T-helper 22 cell (primary cell): ENCODE measurements at places on chromosomes 5 and 9.

GRCh38 chr5:178261666-178262600, 29.3 kb upstream of the PHYKPL start:
- no peak for DNase-seq

DNA sequence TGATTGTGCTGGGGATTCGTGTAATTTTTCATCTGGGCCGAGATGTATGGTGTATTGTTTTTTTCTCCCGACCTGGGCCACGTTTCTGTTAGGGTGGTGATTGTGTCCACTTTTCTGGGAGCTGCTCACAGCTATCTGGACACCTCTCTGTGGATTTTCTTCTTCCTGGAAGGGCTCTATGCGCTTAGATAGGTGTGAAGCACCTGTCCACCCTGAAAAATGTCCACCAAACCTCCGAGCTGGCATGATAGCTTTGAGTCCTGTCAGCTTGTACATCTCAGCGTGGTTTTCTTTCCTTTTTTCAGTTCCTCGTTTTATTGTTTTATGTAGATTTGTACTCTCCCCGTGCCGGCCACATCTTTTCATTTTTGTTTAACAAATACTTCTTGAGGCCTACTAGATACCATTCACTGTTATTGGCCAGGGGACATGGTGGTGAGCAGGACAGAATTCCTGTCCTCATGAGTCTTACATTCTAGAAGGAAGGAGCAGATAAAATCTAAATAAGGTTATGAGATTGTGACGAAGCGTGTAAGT, 1.1 kb downstream of the UGCG start:
- DNase-seq, result no peak

- DNase-seq, result no peak
Measured at GRCh38 chr9:77708064-77708815, 60.1 kb upstream of the GNA14 start.

- no peak for DNase-seq
Measured at GRCh38 chr5:171306781-171307591, 2.1 kb upstream of the TLX3 start.

- DNase-seq, result no peak
Measured at GRCh38 chr5:14915291-14915952, 43.8 kb upstream of the ANKH start.

GRCh38 chr9:27150746-27151406, 41.9 kb downstream of the TEK start:
- DNase-seq, result no peak

DNA sequence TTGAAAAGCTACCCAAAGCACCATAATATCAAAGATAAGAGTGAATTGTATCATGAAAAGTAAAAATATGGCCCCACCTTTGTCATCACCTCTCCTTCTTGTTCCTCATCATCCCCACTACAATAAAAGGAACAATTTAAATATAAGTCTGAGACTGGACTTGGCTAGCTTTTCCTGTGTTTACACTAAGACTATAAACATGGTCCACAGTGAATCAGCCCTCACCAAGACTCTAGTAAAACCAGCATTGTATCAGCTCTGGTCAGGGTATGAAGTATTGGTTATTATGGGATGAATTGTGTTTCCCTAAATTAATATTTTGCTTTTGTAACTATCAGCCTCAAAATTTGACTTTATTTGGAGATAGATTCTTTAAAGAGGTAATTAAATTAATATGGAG, 105.4 kb downstream of the SLC25A46 start:
- no peak for DNase-seq

- DNase-seq, result no peak
Measured at GRCh38 chr9:22098643-22099332, 89.7 kb upstream of the CDKN2B start.
